ENCODE measurements at places on chromosomes 6 and 20.

DNA sequence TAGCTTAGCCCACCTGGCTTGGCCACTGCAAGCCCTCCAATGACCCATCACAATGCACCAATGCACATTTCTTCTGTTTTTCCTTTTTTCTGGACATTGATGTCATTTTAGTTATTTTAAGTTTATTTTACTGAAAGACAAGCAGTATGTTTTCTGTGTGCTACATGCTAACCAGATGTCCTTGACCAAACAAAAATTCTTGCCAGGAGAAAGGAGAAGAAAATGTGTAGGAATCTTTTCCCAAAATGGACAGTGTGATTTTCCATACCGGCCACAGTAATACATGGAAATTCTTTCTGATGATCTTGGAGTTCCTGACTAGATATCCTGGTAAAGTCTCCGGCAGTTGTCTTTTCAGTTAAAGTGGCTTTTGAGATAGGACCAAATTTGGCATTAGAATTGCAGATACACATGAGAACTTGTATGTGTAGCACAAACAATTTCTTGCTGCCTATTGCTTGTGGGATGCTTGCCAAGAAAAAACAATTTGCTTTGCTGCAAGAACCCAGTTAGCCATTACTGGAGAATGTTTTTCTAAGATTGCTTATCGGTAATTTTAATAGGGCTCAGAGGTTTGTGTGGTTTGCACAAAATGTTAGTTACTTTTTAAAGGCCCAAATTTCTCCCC lies 696.5 kb upstream of the CITED2 start:
- DNase-seq: peak; percentile 25

DNA sequence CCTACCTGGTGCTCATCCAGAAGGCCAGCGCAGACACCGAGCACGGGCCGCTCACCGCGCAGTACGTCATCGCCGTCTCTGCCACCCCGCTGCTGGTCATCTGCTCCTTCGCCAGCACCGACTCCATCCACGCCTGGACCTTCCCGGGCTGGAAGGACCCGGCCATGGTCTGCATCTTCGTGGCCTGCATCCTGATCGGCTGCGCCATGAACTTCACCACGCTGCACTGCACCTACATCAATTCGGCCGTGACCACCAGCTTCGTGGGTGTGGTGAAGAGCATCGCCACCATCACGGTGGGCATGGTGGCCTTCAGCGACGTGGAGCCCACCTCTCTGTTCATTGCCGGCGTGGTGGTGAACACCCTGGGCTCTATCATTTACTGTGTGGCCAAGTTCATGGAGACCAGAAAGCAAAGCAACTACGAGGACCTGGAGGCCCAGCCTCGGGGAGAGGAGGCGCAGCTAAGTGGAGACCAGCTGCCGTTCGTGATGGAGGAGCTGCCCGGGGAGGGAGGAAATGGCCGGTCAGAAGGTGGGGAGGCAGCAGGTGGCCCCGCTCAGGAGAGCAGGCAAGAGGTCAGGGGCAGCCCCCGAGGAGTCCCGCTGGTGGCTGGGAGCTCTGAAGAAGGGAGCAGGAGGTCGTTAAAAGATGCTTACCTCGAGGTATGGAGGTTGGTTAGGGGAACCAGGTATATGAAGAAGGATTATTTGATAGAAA lies 2.0 kb downstream of the SLC35D3 start:
- no peak for DNase-seq

DNA sequence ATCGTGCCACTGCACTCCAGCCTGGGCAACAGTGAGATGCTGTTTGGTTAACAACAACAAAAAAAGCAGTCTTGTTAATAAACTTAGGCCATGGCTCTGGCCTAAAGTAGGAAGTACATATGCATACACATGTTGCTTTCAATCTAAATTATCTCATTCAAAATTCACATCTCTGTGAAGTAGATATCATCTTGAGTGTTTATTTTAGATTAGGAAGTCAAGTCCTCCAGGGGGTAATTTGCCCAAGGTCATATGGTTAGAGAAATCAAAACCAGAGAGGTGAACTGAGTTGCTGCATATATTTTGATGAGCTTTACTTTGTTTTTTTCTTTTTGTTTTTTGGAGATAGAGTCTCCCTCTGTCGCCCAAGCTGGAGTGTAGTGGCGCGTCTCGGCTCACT lies 52.8 kb downstream of the B4GALT5 start:
- DNase-seq: no peak

DNA sequence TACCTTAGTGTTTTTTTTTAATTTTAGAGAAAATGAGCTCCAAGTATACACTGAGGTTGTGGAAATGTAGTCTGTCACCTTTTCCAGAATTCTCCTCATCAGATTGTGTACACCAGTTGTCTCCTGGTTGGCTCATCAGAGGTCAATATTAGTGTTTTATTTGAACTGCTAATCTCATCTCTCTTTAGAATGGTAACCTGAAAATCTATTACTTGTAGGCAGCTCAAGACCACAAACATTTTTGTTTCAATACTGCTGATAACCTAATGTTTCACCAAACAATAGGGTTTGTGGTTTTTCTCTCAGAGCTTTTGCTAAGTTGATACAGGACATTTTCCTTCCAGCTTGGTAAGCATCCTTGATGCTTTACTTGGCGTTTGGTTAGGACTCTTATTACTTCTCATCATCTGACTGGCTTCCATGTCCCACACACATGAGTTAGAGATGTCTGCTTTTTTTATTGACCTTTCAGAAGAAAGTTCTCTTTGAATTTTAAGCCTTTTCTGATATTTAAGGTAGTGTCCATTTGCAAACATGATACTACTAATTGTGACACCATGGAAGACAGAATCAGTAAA lies 15.1 kb downstream of the ADGRG6 start:
- DNase-seq: no peak

GRCh38 chr6:44621846-44622245 lies 234.3 kb downstream of the CDC5L start:
- no peak for DNase-seq

GRCh38 chr20:57736738-57737347 lies 27.0 kb upstream of the PMEPA1 start:
- no peak for DNase-seq

- DNase-seq: no peak
Measured at GRCh38 chr6:11397622-11398450, 139.7 kb upstream of the TMEM170B start.

- DNase-seq: no peak
Measured at GRCh38 chr6:122751326-122751725, 28.2 kb upstream of the FABP7 start.

DNA sequence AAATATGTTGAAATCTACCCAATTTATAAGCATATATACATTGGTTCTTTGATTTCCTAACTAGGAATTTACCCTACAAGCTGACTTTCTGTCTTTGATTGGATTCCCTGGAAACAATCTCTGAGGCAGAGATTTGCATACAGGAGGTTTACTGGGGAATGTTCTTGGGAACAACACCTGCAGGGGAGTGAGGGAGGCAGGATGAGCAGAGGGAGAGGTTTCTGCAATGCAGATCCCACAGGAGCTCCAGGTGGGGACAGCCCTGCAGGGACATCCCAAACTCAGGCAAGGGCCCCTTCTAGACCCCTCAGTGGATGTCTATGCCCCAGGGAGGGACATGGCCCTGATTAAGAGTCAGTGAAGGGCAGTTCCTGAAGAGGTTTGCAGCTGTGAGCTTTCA lies 95.2 kb upstream of the CCDC167 start:
- DNase-seq: no peak

GRCh38 chr6:128417698-128418097 lies 102.7 kb downstream of the PTPRK start:
- DNase-seq: no peak

DNA sequence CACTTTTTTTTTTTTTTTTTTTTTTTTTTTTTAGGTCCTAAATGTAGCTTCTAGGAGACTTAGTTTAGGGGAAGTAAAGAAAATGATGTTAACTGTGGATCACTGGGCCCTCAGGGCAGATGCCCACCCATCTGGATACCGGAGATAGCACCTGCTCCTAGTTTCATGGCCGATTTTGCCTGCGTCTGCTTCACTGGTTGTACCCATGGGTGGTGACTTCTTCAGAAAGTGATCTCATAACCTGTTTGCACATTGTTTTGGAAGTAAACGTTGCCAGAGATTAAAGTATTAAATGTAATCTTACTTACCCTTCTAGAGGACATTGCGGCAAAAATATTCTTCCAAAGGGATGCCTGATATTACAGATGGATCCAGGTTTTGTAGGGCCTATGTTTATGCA lies 79.8 kb upstream of the SGK1 start:
- DNase-seq: no peak

DNA sequence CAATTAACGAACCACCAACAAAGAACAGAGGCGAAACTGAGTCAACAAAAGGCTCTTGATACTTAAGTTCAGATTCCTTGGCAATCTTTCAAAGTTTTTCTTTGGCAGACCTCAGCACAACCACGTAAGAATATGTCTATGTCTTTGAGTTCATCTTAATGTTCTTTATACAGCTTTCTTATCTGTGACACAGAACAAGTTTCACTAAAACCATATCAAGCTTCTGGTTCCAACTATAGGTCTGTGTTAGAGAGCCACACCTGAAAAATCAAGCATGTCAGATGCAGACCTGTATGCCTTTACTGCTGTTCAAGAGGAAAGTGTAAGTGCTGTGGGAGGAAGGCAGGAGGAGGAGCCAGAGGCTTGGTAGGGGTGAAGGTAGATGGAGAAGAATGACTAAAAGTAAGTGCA lies 271.3 kb downstream of the KHDC1L start:
- DNase-seq: no peak

- DNase-seq: no peak
Measured at GRCh38 chr6:45816674-45817297, 198.9 kb downstream of the CLIC5 start.

DNA sequence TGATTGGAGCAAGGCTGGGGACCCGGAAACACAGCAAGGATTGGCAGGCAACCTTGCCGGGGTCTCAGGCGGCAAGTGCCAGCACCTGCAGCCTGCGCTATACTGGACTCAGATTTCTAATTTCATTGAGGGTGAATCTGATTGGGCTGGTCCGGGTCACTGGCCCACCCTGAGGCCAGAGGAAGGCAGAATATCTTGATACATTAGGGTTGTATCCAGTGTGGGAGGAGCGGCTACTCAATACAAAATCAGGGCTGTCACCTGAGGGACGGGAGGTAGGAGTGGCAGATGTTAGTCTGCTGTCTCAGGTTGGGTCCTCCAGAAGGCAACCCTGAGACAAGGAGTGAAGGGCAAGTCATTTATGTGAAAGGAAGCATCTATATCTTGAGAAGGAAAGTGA lies 40.7 kb downstream of the BFSP1 start:
- DNase-seq: no peak

GRCh38 chr6:88626460-88626859 lies 337.0 kb downstream of the RNGTT start:
- no peak for DNase-seq

- DNase-seq: no peak
Measured at GRCh38 chr20:62570897-62571668, 71.2 kb upstream of the SLCO4A1 start.

GRCh38 chr20:63381781-63382431 lies 20.8 kb upstream of the CHRNA4 start:
- no peak for DNase-seq

GRCh38 chr20:25072226-25072811 lies 9.6 kb downstream of the VSX1 start:
- no peak for DNase-seq

GRCh38 chr6:112298021-112298745 lies 43.8 kb upstream of the LAMA4 start:
- no peak for DNase-seq

- no peak for DNase-seq
Measured at GRCh38 chr6:99575544-99576227, 7.2 kb upstream of the CCNC start.

- no peak for DNase-seq
Measured at GRCh38 chr6:167703347-167703746, 123.4 kb upstream of the AFDN start.

GRCh38 chr20:47353692-47354463 lies 2.6 kb downstream of the ZMYND8 start:
- peak; percentile 19 for DNase-seq

- peak; percentile 37 for DNase-seq
Measured at GRCh38 chr6:157597461-157598312, 216.7 kb downstream of the ZDHHC14 start.

DNA sequence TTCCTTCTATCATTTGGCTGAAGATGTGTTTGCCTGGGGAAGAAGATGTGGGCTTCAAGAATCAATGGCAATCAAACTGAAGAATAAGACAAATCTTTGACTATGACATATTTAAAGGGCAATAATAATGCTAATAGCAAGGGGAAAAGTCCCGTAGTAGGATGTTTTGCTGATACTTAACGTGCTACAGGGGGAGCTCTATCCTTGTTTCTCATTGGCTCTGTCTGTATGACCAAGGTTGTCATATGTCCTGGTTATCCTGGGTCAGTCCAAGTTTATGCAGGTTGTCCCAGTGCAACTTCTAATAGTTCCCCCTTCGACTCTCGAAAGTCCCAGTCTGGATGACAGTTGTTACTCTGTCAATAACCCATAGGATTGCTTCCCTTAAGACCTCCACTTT lies 321.3 kb downstream of the DHX35 start:
- no peak for DNase-seq

GRCh38 chr6:94454231-94454630 lies 1034.9 kb upstream of the EPHA7 start:
- DNase-seq: no peak

GRCh38 chr6:149461670-149462069 lies 23.1 kb downstream of the ZC3H12D start:
- no peak for DNase-seq

DNA sequence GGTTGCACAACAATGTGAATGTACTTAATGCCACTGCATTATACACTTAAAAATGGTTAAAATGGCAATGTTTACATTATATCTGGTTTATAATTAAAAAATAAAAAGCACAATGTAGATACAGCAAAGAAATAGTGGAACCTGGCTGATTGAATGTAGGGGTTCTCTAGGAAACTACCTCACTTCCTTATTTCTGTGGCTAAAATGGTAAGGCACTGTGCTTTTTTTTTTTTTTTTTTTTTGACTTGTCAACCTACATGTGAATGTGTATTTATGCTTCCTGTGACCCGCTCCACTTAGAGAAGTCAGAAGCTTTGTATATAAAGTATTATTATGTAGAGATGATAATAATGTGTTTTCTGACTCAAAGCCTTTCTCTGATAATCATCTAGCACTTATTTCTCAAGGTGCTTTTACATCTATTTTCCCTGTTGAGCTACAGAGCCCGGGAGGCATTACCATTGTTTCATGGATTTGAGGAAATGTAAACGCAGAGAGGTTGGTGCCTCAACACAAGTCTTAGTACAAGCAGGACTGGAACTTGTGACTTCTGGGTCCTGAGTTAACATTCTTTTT lies 55.0 kb downstream of the SOX4 start:
- no peak for DNase-seq

GRCh38 chr20:62651285-62652021 lies 9.2 kb downstream of the SLCO4A1 start:
- no peak for DNase-seq

- DNase-seq: no peak
Measured at GRCh38 chr6:46998436-46999017, 43.6 kb downstream of the ADGRF1 start.

DNA sequence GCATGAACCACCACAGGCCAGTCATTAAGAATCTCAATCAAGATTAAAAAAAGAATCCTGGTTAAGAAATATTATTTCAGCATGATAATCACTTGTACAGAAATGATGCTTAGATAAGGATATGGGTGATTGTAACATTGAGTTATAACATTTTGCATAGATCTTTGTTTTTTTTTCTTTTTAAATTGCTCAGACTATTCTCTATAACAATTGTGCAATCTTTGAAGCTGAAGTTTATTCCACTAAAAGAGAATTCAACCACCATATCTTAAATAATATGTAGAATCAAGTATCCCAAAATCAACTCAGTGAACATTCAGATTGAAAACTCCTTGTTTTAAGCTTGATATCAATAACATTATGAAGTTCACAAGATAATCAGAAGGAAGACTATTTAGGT lies 663 bp upstream of the SMIM28 start:
- DNase-seq: no peak

GRCh38 chr20:46959081-46959692 lies 64.5 kb downstream of the EYA2 start:
- DNase-seq: no peak

All from right renal pelvis (tissue), 4 donors.